ENCODE measurements at places on chromosomes 16 and 17.

DNA sequence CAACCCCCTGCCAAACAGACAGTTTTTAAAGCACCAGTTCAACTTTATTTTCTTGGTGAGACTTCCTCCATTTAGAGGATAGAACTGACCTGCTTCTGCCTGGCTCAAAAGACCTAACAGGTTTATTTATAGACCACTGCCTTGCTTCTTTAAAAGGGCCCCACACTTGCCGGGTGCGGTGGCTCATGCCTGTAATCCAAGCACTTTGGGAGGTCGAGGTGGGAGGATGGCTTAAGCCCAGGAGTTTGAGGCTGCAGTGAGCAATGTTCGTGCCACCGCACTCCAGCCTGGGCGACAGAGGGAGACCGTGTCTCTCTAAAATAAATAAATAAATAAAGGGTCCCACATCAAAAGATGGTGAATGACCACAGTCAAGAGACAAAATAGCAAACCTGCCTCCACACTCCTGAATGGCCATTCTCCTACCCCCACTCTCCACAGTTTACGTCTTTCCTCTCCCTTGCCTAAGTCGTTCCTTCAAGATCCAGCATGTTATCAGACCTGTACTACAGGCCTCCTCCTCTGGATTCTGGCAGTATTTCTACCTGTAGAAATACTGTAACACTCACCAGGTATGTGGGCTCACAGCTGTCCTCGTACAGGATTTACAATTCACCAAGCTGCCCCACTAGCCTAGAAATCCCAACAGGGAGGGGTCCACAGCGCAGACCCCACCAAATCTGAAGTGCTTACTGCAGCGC lies 95.6 kb downstream of the SMG6 start:
- DNase-seq = no peak

- DNase-seq = no peak
These were observed 32.2 kb downstream of the ACTG1 start for GRCh38 chr17:81480140-81481072.

DNA sequence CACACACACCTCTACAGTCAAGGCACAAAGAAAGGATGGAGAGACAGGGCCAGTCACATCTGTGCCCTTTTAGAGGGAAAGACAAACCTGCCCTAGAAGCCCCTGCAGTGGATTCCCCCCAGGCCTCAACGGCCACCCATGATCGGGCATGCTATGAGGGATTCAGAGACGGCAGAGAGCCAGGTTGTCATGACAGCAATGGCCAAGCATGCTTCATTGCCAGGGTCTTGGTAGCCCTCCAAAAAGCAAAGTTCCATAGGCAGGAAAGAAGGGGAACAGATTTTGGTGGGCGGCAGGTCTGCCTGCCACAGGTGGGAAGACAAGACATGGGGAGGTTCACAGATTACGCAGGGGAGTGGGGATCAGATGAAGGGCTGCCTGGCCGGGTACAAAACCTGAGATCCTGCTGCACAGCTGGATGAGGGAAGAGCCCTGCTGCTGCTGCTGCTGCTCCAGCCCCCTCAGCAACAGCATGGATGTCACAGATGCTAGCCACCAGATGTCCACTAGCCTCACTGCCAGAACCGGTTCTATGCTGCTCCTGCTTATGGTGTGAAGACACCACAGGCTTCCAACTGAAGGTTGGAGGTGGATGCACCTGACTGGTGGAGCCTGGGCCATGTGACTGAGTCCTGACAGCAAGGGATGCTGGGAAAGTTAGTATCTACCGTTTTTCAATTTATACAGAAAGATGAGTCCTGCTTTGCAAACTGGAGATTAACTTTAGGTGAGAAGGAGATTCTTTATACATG lies 17.8 kb downstream of the ACTG1 start:
- DNase-seq = no peak

DNA sequence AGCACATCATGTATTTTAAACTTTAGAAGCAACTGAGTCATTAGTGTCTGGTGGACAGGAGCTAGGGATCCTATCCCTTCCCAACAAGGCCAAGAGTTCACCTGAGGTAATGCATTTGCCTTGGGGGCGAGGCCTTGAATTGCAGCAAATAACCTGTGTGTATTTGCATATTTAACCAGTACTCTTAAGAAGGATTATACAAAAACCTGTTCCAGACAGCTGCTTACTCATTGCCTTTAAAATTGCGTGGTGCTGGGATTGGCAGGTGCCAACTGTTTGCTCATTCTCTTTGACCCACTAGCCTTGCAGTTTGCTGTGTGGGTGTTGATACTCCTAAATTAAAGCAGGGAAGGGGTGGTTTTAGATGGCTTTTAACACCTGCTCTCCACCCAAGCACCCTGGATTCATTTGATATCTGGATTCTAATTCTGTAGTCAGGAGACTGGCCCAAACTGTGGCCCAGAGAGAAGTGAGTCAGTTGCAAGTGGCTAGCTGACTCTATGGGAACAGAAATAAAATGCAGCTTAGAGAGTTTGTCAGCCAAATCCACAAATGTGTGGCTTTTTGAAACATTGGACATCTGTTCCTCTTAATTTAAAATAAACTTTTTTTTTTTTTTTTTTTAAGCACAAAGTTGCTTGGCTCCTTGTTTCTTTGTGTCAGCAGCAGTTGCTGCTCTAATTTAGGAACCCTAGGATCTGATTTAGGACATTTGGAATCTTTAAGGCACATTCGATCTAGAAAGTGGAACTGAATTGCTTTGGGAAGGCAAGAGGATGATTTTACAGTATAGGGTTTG lies 46.9 kb downstream of the TUBD1 start:
- DNase-seq = no peak

DNA sequence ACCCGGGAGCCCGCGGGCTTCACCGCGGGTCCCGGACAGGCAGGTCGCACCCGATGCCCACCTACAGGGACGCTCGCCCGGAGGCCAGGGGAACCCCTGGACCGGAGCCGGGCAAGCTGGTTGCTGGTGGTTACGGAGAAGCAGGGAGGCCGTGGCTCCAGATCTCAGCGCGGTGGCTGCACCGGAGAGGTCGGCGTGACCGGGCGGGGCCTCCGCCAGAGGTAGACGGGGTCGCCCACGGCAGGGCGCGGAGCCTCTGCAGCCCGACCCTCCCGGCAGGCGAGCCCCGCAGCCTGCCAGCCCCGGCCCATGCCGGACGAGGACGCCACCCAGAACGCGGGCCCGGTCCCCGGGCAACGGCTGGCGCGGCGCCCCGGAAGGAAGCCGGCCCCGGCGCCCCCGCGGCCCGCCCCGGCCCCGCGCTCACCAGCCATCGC lies 341 bp downstream of the PCYT2 start:
- no peak for DNase-seq

DNA sequence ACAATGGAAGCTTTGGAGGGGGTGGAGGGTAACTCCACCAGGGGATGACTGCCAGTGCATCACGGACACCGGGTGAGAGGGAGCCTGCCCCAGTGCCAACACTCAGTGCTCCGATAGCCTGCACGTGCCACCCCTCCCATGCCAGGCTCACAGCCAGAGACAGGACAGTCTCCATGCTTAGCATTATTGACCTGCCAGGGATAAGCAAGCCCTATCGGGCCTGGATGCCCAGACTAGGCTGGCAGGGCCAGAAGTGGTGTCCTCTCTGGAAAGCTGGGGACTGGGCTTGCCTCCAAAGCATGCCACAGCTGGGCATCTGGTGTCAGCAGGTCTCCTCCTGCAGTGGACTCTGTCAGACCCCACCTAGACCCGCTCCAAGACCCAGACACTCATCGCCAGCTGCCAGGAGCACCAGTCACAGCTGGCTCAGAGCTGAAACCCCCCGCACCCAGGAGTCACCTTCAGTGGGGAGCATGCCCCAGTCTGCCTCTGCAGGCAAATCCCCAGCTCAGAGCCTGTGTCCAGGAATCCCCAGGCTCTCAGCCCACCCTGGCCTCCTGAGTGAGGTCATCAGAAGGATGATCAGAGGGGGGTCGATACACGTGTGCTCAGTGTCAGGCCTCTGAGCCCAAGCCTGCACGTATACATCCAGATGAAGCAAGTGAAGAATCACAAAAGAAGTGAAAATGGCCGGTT lies 1.8 kb upstream of the RHBDF1 start:
- no peak for DNase-seq

GRCh38 chr17:60901242-60901641 lies 223.6 kb downstream of the BCAS3 start:
- no peak for DNase-seq

GRCh38 chr17:41048441-41048840 lies 1.3 kb upstream of the KRTAP2-1 start:
- no peak for DNase-seq

DNA sequence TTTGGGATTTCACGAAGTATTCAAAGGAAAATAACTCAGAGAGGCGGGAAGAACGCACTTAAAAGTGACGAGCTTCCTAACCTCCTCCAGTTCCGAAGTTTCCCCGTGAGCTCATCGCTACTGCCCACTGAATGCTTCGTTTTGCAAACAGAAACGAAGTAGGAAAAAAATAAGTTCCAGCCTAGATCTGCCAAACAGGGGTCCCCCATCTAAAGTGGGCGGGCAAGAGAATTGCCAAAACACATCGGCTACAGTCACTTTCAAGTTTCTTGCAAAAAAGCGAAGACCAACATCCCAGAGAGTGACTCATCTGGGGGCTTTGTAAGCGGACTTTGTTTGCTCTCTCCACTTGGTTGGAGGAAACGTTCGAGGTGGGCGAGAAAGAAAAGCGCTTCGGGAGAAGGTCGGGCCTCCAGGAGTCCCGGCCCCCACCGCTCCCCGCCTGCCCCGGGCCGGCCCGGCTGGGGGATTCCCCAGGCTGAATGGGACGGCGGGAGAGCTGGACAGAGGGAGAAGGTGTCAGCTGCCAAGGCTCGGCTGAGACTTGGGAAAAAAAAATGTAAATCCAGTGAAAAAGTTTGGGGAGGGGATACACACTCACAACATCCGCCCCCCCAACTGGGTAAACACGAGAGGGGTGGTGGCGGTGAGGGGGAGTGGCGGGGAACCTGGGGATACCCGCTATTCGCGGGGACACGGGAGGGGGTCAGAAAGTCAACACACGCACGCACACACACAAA lies 1.0 kb downstream of the VEZF1 start:
- DNase-seq = peak; percentile 60

- DNase-seq = no peak
These were observed 692 bp downstream of the BRICD5 start for GRCh38 chr16:2210009-2210332.

GRCh38 chr16:51002881-51003490 lies 148.1 kb downstream of the SALL1 start:
- no peak for DNase-seq

- peak; percentile 53 for DNase-seq
These were observed 61.3 kb upstream of the KIFC3 start for GRCh38 chr16:57863434-57864160.

GRCh38 chr17:58281511-58282011 lies 826 bp upstream of the MPO start:
- no peak for DNase-seq

All from non-pigmented ciliary epithelial cell (primary cell).